ENCODE measurements at places on chromosomes 12 and 14.

DNA sequence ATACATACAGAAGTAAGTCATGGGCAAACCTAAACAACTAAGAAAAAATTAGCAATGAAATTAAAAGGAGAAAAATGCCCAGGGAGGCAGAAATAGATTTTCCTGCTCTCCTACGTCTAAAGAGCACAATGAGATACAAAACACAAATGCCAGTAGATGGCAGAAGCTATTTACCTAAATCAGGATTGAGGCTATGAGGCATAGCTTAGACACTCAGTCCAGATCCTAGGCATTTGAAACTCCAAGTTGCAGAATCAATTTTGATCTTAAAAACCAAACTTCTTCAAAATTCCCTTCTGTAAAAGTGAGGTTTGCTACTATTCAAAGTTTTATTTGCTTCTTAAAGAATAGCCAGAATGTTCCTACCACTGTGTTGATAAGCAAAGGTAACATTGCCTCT lies 368.6 kb downstream of the DAD1 start:
- DNase-seq = no peak

GRCh38 chr14:71138448-71139293 lies 231.4 kb downstream of the PCNX1 start:
- peak; percentile 40 for DNase-seq

- DNase-seq = no peak
These were observed 432.6 kb downstream of the LRIG3 start for GRCh38 chr12:58487678-58488161.

GRCh38 chr14:96567289-96567899 lies 65.2 kb downstream of the PAPOLA start:
- DNase-seq = no peak

- no peak for DNase-seq
These were observed 23.6 kb downstream of the OR11H4 start for GRCh38 chr14:20262642-20263128.

DNA sequence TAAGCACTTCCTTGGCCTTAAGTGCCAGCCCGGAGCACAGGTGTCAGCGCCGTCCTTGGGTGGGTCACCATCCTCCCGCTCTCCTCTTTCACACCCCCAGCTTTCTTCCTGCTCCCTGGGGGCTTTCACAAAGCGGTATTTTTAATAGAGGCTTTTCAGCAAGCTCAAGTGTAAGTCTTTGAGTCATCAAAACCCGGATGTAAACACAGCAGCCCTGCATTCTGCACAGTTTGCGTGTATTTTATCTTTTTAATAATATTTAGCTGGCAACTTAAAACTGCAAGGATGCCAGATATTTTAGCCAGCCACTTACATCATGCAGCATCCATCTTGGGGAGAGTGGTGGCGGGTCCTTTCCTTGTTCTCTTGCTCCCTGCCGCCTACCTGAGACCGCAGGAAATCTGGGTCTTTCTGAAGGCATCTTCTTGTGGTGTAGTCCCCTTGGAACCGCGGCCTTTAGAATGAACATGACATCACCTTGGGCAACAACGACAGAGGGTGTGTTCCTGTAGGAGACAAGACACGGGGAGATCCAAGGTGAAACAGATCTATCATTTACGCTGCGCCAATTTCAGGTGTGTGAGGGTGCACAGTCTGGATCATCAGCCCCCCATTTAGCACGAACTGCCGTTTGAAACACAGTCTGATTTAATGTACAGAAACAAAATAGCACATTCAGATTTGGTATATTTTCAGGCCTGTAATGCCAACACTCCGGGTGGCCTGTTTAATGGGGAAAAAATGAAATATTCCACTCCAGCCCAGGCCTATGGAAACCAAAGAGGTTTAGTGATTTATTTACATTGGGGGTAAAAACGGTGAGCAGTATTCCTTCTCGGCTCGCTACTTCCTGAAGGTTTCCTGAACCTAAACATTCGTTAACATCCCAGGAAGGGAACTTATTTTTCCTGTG lies 12.5 kb upstream of the IRF2BPL start:
- DNase-seq = no peak

DNA sequence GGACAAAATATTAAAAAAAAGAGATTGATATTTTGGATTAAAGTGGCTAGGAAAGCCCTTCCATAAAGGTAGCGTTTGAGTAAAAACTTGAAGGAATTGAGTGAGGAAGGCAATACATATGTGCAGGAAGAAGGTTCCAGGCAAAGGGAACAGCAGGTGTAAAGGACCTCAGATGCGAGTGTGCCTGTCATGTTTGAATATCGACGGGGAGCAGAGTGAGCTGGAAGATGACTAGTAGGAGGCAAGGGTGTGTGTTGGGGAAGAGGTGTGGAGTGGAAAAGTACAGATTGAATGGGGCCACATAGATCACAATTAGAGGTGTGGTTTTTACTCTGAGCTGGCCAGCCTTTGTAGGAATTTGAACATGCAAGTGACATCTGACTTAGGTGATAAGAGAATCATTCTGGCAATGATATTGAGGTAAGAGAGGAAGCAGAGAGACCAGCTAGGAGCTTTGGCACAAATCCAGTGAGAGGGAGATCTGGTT lies 15.0 kb upstream of the FBXO33 start:
- DNase-seq = no peak

- no peak for DNase-seq
These were observed 562 bp upstream of the GLIPR1L2 start for GRCh38 chr12:75390156-75390898.

DNA sequence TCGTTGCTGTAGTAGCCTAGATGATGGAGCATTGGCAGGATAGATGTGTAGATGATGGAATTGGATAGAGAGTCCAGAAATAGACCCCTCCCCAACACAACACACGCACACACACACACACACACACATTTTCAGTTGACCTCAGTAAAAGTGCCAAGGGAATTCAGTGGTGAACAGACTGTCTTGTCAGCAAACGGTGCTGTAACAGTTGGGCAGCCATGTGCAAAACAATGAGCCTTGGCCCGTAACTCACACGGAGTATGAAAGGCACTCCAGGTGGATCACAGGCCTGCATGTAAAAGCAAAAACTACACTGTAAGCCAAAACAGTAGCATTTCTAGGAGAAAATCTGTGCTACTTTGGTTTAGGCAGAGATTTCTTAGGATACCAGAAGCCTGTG lies 87.8 kb downstream of the DDX51 start:
- no peak for DNase-seq

- no peak for DNase-seq
These were observed 15.0 kb downstream of the CCDC85C start for GRCh38 chr14:99589031-99589441.

DNA sequence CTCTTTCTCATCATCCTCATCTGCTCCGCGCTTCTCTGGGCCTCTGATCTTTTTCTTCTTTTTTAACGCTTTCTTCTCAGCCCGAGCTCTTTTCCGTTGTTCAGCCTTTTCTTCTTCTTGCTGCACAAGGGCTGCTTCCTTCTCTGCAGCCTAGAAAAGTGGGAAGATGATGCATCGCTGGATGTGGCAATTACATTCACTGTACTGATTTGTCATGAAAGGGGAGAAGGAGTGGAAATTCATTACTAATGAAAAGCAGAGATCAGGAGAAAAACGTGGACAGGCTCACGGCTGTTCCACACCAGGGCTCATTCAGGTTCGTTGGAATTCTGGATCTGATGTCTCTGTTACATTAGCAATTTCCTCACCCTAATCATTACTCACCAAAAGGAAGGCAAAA lies 15.1 kb downstream of the FICD start:
- DNase-seq = no peak

DNA sequence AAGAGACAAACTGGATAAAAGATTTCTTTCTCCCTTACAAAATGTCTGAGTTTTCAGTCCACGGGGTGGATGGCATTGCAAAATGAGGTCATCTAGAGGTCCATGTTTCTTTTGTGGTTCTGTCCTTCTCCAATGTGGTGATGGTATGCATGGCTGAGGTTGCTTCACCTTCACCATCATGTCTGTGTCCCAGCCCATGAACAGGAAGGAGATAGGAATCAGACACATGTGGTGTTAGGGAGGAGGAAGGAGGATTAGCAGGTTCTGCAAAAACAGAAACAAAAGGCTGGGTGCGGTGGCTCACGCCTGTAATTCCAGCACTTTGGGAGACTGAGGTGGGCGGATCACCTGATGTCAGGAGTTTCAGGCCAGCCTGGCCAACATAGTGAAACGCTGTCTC lies 11.0 kb upstream of the AEBP2 start:
- DNase-seq = no peak

DNA sequence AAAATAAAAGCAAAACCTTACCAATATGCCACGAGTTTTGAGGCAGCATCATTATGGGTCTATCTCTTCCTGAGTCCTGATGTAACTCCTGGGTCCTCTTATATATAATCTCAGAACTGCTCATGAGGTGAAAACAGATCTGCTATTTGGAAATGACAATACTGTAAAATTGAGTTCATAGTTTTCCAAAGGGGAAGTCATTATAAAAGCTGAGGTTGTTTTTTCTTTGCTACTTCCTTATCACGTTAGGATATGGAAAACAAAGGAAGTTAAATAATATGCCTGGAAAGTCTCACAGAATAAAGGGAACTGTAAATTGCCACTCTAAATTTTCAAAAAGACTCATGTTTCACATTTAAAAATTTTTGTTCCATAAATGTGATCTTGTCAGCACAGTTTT lies at the start of gene CD163L1:
TSS of gene CD163L1 (minus strand) at position 78 of the 400 bp plus-strand sequence. CDS start at position 52, 26 bp downstream.
- no peak for DNase-seq

GRCh38 chr12:2857021-2857431 lies at the start of gene TEX52:
TSS of gene TEX52 (minus strand) at chr12:2857039. CDS start at chr12:2857026, 13 bp downstream.
- no peak for DNase-seq

DNA sequence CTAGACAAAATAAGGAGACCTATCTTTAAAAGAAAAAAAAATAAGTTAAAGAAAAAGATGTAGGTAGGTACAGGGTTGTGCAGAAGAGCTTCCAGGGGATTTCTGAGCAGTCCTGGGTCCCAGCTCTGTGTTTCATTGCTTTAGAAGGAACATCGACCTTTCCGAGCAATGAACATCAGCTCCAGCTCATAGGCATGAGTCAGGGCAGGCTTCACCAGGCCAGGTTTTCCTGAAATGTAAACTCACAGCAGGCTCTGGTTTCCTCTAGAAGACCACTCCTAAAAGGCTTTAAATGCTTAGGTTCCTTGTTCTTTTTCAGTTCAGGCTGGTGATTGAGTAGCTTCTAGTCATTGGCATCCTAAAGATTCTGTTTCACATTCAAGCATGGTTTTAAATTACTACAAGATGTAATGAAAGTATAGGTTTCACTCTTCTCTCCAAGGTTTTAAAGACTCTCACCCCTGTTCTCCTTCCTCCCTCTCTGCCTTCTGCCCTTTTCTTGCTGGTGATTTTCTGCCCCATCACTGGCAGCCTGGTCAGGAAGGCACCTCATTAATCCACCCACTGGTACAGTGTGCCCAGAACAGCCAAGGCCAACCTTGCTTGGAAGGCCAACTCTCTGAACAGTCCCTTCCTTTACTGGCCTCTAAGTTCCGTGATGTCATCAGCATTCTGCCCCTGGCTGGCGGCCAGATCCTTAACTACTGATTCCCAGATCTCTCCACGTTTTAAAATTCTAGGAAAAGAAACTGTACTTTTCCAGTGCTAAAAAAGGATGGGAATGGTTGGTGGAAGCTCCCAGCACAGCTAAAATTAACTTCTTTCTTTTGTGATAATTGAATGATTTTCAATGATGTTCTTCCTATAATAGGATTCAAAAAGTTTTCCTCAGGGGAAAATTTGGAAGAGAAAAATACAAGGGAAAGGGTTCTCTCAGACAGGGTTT lies 109.4 kb upstream of the HIF1A start:
- no peak for DNase-seq

DNA sequence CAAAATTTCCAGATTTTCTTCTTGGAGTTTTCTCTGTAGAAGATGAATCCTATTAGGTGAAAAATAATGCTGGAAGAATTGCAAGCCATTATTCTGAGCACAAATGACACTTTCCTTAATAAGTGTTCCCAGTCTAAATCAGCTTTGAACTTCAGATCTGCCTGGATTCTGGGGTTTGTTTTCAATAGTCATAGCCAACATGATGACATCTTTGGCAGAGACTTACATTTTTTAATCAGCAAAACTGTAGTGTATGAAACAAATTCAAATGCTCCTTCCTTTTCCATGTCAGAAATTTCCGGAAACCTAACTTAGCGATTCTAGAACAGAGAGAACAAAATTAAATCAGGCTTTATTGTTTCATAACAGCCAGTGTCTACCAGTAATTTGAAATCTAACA lies 88.5 kb downstream of the TSPAN8 start:
- DNase-seq = no peak

GRCh38 chr12:11496157-11496851 lies 100.9 kb upstream of the PRB2 start:
- DNase-seq = no peak

DNA sequence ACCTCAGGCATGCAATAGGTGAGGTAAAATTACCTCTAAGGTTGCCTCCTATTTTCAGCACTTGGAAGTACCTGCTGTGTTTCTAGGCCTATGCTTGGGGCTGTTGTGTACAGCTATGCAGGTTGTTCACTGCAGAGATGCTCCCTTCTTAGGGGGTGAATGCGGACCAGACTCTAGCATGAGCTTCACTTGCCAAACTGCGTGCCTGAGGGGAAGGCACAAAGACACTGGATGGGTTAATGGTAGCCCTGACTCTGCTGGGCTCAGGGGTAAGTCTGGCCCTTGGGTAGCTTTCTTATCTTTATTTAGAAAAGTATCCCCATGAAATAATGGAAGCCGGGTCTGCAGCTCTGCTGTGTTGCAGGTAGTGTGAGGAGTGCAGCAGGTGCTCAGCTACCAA lies 35.7 kb downstream of the B4GALNT3 start:
- DNase-seq = no peak

GRCh38 chr12:50824914-50825313 lies 17.8 kb upstream of the TMPRSS12 start:
- no peak for DNase-seq

- no peak for DNase-seq
These were observed 53.3 kb upstream of the E2F7 start for GRCh38 chr12:77118696-77119095.

GRCh38 chr12:94141892-94142291 lies 6.5 kb upstream of the PLXNC1 start:
- DNase-seq = no peak

DNA sequence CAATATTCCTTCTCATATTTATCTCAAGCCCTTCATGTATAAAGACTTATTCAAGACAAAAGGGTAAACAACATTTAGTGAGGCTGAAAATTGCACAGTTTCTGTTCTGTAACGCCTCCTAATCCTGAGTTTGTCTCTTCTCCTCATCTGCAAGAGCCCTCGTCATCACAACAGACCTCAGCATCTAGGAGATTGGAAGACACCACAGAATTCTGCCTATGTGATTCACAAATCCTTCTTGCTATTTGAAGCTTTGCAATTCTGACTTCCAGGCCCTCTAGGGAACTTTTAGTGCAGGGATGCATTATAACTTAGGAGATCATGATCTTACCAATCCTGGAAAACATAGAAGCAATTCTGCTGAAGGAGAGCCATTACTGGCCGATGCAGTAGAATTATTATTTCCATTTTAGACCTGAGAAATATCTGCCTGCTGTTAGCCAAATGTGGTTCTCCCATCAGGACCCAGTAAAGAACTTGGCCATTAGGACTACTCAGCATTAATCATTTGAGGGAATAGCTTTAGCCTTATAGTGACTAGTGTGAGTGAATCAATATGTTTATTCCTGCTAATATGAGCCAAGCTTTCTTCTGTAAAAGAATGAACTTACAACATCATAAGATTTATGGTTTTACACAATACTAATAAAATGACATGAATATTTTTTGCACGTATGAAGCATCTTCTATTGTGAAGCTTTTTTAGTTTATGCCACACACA lies 119.5 kb downstream of the ANO4 start:
- no peak for DNase-seq
